ENCODE measurements at places on chromosomes 6 and 20. TPM values are rescaled to one million over a fixed set of nuclear protein-coding genes. Genes with fewer than 3 reads are reported as not detected.

The COX4I2 gene
- total RNA-seq, result not detected

GRCh38 chr6:146912730-146913685 lies 291.2 kb upstream of the STXBP5 start:
- DNase-seq, result peak; percentile 17

DNA sequence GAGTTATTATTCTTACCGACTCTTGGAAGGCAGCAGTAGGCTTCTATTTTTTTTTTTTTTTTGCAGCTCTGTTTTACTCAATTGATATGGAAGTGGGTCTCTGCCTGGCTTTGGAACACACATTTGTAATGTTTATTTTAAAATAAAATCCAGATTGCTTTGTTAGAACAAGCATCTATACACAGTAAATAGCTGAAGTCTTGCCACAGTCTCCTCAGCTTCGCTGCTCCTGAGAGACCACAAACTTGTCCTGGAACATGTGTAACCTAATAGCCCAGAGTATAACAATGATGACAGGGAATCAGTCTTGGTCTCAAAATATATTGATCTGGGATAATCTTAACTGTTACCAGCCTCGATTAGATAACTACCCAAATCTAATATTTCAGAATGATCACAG lies 299.8 kb upstream of the NOX3 start:
- DNase-seq, result peak; percentile 17

- DNase-seq, result no peak
Measured at GRCh38 chr20:38441916-38442315, 6.8 kb upstream of the SNHG17 start.

Measured in M059J (cell line).